Mesangial cell (primary cell): ENCODE measurements at places on chromosomes 4 and X. TPM values are rescaled to one million over a fixed set of nuclear protein-coding genes. Genes with fewer than 3 reads are reported as not detected.

Gene PCYT1B
- 0.33 and 0.51 TPM in 2 replicates for total RNA-seq

Gene PPARGC1A
- total RNA-seq, result 0.33 and 4.2 TPM in 2 replicates

Gene GABRA4
- not detected in 2 replicates for total RNA-seq

Gene OPN1MW
- total RNA-seq, result not detected in 2 replicates

Gene BEX1
- 0.63 and 1.5 TPM in 2 replicates for total RNA-seq

Gene NEUROG2
- total RNA-seq, result not detected in 2 replicates

Gene CDS1
- 1.6 and 2.3 TPM in 2 replicates for total RNA-seq

Gene RNF128
- 3.3 and 11.2 TPM in 2 replicates for total RNA-seq

Gene WNK3
- 1.3 and 1.5 TPM in 2 replicates for total RNA-seq

Gene HMX1
- not detected in 2 replicates for total RNA-seq

Gene STPG2
- 0.13 TPM in 1 of 2 replicates, not detected in the other for total RNA-seq

Gene TMEM271
- not detected in 2 replicates for total RNA-seq
